Endothelial cell of umbilical vein (primary cell): ENCODE measurements at places on chromosomes 1 and 21. TPM values are rescaled to one million over a fixed set of nuclear protein-coding genes. Genes with fewer than 3 reads are reported as not detected.

PROK1 gene
- not detected in 2 replicates for total RNA-seq

KPRP gene
- total RNA-seq, result not detected in 2 replicates

SERPINC1 gene
- 0.35 TPM in 1 of 2 replicates, not detected in the other for total RNA-seq

DNASE2B gene
- not detected in 2 replicates for total RNA-seq

GBP5 gene
- 0.31 TPM in 1 of 2 replicates, not detected in the other for total RNA-seq

NUP210L gene
- total RNA-seq, result 0.07 TPM in 1 of 2 replicates, not detected in the other

ZSCAN20 gene
- total RNA-seq, result 4.7 and 5.8 TPM in 2 replicates

C1orf185 gene
- not detected in 2 replicates for total RNA-seq

HSD3B2 gene
- not detected in 2 replicates for total RNA-seq

GPR3 gene
- 1.8 and 2.4 TPM in 2 replicates for total RNA-seq

AGT gene
- total RNA-seq, result not detected in 2 replicates

CFAP141 gene
- total RNA-seq, result not detected in 2 replicates

ITSN1 gene
- total RNA-seq, result 86.8 and 91.9 TPM in 2 replicates

TCHH gene
- not detected in 2 replicates for total RNA-seq

MASP2 gene
- 0.53 and 0.92 TPM in 2 replicates for total RNA-seq

- H3K4me3 ChIP-seq, result no peak overlapping the region
- H3K27me3 ChIP-seq, result no peaks in the 10 kb centered on the region
- H3K27ac ChIP-seq, result no peak overlapping the region
- H3K4me1 ChIP-seq, result no peaks in the 10 kb centered on the region
Measured at GRCh38 chr1:107496002-107496401, 355.2 kb downstream of the NTNG1 start.

GRCh38 chr1:216119600-216119999 lies 303.6 kb downstream of the USH2A start:
- no peak for DNase-seq
- H3K27me3 ChIP-seq, result no peaks in the 10 kb centered on the region
- H3K27ac ChIP-seq, result no peak overlapping the region
- H3K4me1 ChIP-seq, result no peaks in the 10 kb centered on the region

- no peak overlapping the region for H3K4me3 ChIP-seq
- H3K27me3 ChIP-seq, result no peaks in the 10 kb centered on the region
- H3K4me1 ChIP-seq, result no peaks in the 10 kb centered on the region
- no peak overlapping the region for H3K27ac ChIP-seq
- no peak for DNase-seq
Measured at GRCh38 chr1:160534823-160535605, 12.0 kb upstream of the SLAMF6 start.

GRCh38 chr1:41622402-41622801 lies 137.9 kb upstream of the EDN2 start:
- no peak overlapping the region for H3K27ac ChIP-seq
- H3K36me3 ChIP-seq, result no peaks in the 10 kb centered on the region
- peaks cover 4% of the 10 kb centered on the region for H3K4me1 ChIP-seq
- no peaks in the 10 kb centered on the region for H3K27me3 ChIP-seq

- peaks cover 7% of the 10 kb centered on the region for H3K27me3 ChIP-seq
- no peaks in the 10 kb centered on the region for H3K36me3 ChIP-seq
- no peak overlapping the region for H3K4me3 ChIP-seq
- DNase-seq, result peak; percentile 16
Measured at GRCh38 chr1:941588-942383, 17.3 kb downstream of the NOC2L start.

DNA sequence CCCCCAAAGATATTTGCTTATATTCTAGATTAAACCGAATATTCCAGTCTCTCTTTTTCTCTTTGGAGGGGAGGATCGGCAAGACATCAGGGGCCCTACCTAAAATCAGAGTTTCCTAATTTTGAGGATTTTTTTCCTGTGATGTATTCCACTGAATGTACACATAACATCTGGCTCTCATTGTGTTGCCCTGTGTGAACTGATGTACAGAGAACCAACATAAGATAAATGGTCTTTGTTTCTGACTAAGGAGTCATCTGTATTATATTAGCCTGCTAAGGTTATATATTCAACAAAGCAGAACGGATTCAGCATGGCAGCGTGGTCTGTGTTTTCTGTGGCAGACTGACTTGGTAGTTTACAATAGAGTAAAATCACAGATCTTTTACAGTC lies 114.8 kb upstream of the NCAM2 start:
- no peak overlapping the region for H3K27ac ChIP-seq
- H3K27me3 ChIP-seq, result no peaks in the 10 kb centered on the region
- no peaks in the 10 kb centered on the region for H3K4me1 ChIP-seq

GRCh38 chr1:59999006-59999405 lies 72.4 kb upstream of the CYP2J2 start:
- H3K27me3 ChIP-seq, result peaks cover 3% of the 10 kb centered on the region
- no peaks in the 10 kb centered on the region for H3K4me1 ChIP-seq
- H3K4me3 ChIP-seq, result no peak overlapping the region
- no peaks in the 10 kb centered on the region for H3K36me3 ChIP-seq
- DNase-seq, result no peak
- no peak overlapping the region for H3K27ac ChIP-seq

DNA sequence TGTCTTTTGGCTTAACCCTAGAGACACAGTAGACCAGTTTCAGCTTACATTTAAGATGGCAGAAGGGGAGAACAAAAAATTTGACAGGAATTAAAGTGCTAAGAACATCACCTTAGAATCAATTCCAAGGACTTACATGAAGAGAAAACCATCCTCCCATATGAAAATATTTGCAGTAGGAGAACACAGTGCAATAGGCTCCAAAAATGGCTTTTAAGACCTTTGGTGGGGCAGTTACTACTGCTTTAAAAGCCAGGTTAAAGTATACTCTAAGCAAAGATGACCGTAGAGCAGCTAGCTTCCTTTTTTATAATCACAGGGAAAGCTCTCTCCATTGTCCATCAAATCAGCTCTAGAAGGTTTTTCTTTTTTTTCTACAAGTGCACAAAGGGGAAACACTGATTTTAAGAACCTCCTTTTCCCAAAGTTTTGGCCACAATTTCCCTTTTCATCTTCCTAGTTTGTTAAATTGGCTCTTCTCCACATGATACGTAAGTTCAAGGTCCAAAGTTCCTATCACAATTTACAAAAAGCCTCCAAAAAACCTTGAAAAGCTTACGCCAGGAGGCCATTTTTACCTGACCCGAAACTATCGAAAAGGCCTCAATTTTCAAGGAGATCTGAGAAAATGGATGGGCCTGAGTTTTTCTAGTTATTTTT lies 3.3 kb downstream of the TXNIP start:
- DNase-seq, result no peak
- H3K27ac ChIP-seq, result no peak overlapping the region
- no peaks in the 10 kb centered on the region for H3K27me3 ChIP-seq
- no peak overlapping the region for H3K4me3 ChIP-seq

GRCh38 chr1:5477716-5478115 lies 514.5 kb downstream of the NPHP4 start:
- H3K4me3 ChIP-seq, result no peak overlapping the region
- no peaks in the 10 kb centered on the region for H3K36me3 ChIP-seq
- no peaks in the 10 kb centered on the region for H3K4me1 ChIP-seq
- H3K27ac ChIP-seq, result no peak overlapping the region
- DNase-seq, result no peak

DNA sequence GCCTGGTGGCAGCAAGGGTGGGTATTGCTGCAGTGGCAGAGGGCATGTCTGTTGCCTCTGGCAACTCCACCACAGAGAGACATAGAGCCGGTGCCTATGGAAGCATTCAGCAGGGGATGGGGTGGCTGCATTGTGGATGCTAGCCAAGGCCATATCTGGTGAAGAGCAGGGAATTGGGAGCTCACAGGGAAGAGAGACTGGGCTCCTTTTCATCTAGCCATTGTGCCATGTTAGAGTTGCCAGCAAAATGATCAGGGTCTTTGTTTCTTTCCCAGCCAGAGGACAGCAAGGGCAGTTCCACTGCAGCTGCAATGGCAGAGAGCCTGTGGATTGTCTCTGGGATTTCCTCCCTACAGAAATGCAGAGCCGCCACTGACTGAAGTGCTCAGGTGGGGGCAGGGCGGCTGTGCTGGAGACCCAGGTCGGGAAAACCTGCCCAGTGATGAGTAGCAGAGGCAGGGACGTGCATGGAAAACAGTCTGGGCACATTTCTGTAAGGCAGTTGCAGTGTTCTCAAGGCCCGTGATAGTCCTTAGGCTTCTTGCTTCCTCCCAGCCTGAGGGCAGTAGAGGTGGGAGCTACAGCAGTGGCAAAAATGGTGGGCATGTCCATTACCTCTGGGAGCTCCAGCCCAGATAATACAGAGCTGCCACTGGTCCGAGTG lies 40.2 kb upstream of the CYP4X1 start:
- no peak for DNase-seq
- no peaks in the 10 kb centered on the region for H3K36me3 ChIP-seq
- no peaks in the 10 kb centered on the region for H3K27me3 ChIP-seq
- H3K27ac ChIP-seq, result no peak overlapping the region
- no peak overlapping the region for H3K4me3 ChIP-seq

DNA sequence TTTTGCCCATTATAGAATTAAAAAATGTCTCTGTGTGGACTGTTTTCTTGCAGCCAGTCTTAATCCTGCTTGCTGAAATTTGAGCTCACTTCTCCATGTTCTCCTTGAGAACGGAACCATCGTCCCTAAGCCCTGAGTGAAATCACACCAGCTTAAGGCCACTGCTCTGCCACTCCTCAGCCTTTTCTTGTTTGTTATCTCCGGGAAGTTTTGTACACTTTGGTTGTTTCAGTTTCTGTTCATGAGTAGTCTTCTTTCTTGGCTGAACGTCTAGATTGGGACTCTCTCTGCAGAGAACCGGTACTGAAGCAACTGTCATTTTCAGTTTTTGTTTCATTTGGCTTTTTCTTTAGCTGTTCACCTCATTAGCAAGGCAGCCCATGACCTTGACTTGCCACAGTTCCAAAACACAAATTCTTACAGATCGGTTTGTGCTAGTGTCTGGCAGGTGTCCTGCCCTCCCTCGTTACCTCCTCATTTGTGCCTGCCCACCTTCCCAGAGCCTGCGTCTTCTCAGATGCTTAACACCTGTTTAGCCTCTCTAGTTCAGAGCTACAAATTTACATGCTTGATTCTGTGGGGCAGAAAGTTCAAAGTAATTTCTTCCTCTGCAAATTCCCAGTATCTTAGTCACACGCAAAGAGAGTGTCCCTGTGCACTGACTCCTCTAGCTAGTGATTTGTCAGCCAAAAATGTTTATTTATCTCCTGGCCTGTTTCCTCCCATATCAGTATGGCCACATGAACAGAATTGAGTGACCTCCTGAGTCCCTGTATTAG lies 12.4 kb downstream of the PSEN2 start:
- no peak overlapping the region for H3K4me3 ChIP-seq
- H3K27ac ChIP-seq, result no peak overlapping the region
- peaks cover 19% of the 10 kb centered on the region for H3K4me1 ChIP-seq
- no peaks in the 10 kb centered on the region for H3K27me3 ChIP-seq
- no peaks in the 10 kb centered on the region for H3K36me3 ChIP-seq
- DNase-seq, result no peak

- peak within 1 kb of the TSS; percentile 13 for H3K4me3 ChIP-seq
- DNase-seq, result peak; percentile 21
- no peaks in the 10 kb centered on the region for H3K36me3 ChIP-seq
- H3K27me3 ChIP-seq, result peaks cover 41% of the 10 kb centered on the region
- H3K4me1 ChIP-seq, result peaks cover 20% of the 10 kb centered on the region
Measured at GRCh38 chr1:202710070-202711045, at the start of gene SYT2. Gene SYT2, minus strand, starts transcription at chr1:202710454. Its CDS starts 104,682 bp downstream, at chr1:202605772.

GRCh38 chr1:944341-945325 lies 14.4 kb downstream of the NOC2L start:
- no peaks in the 10 kb centered on the region for H3K36me3 ChIP-seq
- H3K27ac ChIP-seq, result no peak overlapping the region

DNA sequence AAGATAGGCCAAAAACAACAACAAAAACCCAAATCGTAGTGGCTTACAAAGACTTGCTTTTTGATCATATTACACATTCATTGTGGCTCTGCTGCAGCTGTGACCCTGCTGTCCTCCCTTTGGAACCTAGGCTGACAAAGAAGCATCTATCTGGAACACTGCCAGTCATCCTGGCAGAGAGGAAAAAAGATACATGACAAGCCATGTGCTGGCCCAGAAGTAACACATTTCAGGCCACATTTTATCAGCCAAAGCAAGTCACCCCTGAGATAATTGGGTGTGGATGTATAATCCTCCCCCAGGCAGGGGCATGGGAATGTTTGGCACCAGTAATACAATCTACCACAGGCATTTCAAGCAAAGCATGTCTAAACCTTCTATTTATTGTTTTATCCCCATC lies 37.2 kb upstream of the AGO1 start:
- H3K4me1 ChIP-seq, result peaks cover 4% of the 10 kb centered on the region
- H3K36me3 ChIP-seq, result peaks cover 6% of the 10 kb centered on the region
- no peak overlapping the region for H3K4me3 ChIP-seq
- H3K27me3 ChIP-seq, result no peaks in the 10 kb centered on the region

GRCh38 chr1:23591460-23592208 lies 32.3 kb upstream of the ID3 start:
- H3K36me3 ChIP-seq, result no peaks in the 10 kb centered on the region
- no peak overlapping the region for H3K4me3 ChIP-seq
- H3K27me3 ChIP-seq, result peaks cover 4% of the 10 kb centered on the region
- no peaks in the 10 kb centered on the region for H3K4me1 ChIP-seq
- H3K27ac ChIP-seq, result no peak overlapping the region

- no peaks in the 10 kb centered on the region for H3K27me3 ChIP-seq
- DNase-seq, result no peak
- H3K4me1 ChIP-seq, result peaks cover 16% of the 10 kb centered on the region
- no peak overlapping the region for H3K4me3 ChIP-seq
Measured at GRCh38 chr1:112841825-112842224, 114.2 kb downstream of the SLC16A1 start.

DNA sequence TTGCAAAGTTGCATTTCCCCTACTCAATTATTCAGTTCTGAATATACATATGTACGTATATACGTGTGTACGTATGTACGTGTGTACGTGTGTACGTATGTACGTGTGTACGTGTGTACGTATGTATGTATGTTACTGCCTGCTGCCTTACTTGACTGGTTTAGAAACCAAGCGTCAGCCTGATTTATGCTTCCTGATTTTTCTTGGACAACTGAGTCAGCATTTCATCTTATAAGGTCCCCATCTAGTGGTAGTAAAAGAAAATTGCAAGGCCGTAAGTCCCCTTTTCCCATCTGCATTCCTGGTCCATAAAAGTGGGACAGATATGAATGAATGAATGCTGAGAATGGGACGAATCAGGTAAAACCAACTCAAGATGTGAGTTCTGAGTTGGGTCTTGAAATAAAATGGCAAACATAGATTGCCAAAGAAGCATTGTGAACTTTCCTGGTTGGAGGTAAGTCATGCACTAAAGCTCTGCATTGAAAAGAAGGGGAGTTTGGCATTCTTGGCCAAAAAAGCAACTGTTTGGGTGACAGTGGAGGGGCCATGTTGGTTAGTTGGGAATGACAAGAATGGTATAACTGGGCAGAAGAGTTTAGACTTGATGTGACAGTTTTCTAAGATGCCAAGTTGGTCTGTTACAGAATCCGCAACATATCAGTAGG lies 76.4 kb upstream of the DNAH14 start:
- no peak overlapping the region for H3K4me3 ChIP-seq
- H3K27ac ChIP-seq, result no peak overlapping the region
- peak; percentile 72 for DNase-seq
- H3K36me3 ChIP-seq, result no peaks in the 10 kb centered on the region
- H3K27me3 ChIP-seq, result no peaks in the 10 kb centered on the region
- H3K4me1 ChIP-seq, result no peaks in the 10 kb centered on the region

GRCh38 chr1:206495011-206495461 lies 12.3 kb upstream of the RASSF5 start:
- H3K27ac ChIP-seq, result no peak overlapping the region
- peaks cover 2% of the 10 kb centered on the region for H3K4me1 ChIP-seq
- H3K36me3 ChIP-seq, result peaks cover 2% of the 10 kb centered on the region
- H3K27me3 ChIP-seq, result no peaks in the 10 kb centered on the region
- DNase-seq, result no peak

- no peak overlapping the region for H3K27ac ChIP-seq
- no peaks in the 10 kb centered on the region for H3K27me3 ChIP-seq
- no peaks in the 10 kb centered on the region for H3K36me3 ChIP-seq
- H3K4me1 ChIP-seq, result no peaks in the 10 kb centered on the region
Measured at GRCh38 chr1:170221031-170221430, 75.3 kb downstream of the NTMT2 start.

- H3K36me3 ChIP-seq, result no peaks in the 10 kb centered on the region
- no peak for DNase-seq
- H3K4me1 ChIP-seq, result peaks cover 10% of the 10 kb centered on the region
- H3K27ac ChIP-seq, result no peak overlapping the region
- no peaks in the 10 kb centered on the region for H3K27me3 ChIP-seq
Measured at GRCh38 chr21:42301371-42302075, 13.7 kb downstream of the TFF3 start.
